ENCODE measurements at places on chromosomes 13 and 19.
A peak's percentile ranks its signal among the peaks of the same experiment; 100 is the strongest.

GRCh38 chr13:35994131-35994966 lies 136.8 kb downstream of the DCLK1 start:
- ATAC-seq = no peak

- no peak for ATAC-seq
These were observed 40.3 kb upstream of the IPO5 start for GRCh38 chr13:97913206-97913605.

- ATAC-seq = peak; percentile 55
These were observed 84.5 kb downstream of the LRRC63 start for GRCh38 chr13:46296115-46296822.

DNA sequence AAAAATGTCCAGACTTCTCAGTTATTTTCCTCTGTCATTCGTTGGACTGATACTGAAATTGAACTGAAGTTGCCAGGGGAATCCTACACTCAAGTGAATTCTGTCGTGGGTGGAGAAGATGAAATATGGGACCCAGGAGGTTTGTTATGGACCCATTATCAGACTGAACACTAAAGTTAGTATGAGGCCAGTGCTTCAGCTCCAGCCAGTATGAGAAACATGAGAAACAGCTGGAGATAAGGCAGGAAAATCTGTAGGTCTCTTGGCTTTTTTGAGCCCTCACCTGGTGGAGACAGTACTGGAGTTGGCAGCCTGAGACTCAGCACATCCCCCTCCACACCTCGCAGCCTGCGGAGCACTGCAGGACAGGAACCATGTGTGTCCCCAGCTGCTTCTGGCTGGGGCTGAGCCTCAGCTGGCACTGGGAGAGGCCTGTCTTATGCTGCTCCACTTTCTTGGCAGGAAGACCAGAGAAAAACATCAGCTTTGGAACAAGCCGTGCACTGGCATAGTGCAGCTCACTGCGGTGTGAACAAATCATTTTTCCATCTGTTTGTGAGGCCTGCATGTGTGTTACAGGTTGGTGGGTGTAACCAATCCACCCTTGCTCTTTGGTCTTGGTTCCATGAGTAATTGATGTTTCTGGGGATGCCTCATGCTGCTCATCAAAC lies 641.0 kb downstream of the FGF9 start:
- ATAC-seq = no peak

DNA sequence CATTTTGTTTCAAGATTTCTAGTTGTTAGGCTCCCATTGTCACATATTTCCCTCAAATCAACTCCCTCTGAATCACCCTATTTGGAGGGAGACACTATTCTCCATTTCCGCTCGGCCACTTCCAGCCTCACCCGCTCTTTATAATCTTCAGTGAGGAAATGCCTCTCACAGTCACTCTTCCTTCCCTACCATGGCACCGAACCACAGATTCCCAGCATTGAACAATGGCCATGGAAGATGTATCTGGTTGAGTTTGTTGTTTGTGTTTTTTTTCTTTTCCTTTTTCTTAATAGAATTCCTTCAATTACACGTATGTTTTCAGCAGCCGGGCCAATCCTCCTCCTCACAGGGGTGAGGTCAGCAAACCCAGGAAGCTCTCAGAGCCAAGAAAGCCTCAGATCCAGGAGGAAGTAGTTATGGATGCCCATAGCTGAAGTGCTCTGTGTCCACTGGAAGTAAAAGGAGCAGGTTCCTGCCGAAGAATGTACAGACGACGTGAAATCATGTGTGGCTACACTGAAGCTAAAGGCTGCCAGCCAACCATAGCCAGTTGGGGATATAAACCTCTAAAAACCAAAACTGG lies 472.1 kb downstream of the FOXO1 start:
- ATAC-seq = no peak

DNA sequence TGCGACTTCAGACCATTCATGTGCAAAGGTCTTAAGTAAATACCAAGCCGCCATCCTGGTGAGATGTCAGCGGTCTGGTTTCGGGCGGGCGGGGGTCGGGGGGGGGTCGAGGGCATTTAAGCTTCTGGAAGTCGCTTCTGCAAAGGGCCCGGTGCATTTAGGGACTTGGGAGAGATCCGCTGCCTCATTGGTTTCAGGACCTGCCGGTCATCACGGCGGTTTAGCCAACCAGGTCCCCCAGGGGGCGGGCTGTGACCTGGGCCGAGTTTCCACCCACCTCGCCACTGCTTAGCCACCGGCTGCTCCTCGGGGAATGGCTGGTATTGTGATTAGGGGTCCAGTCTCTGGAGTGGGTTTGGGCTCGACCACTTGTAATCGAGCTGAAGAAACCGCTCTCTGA lies 7.8 kb downstream of the ANKLE1 start:
- peak; percentile 37 for ATAC-seq

GRCh38 chr19:38224014-38224862 lies at the start of gene DPF1:
DPF1 (minus strand) TSS chr19:38224222; CDS start chr19:38224142, 80 bp downstream.
- peak; percentile 92 for ATAC-seq

DNA sequence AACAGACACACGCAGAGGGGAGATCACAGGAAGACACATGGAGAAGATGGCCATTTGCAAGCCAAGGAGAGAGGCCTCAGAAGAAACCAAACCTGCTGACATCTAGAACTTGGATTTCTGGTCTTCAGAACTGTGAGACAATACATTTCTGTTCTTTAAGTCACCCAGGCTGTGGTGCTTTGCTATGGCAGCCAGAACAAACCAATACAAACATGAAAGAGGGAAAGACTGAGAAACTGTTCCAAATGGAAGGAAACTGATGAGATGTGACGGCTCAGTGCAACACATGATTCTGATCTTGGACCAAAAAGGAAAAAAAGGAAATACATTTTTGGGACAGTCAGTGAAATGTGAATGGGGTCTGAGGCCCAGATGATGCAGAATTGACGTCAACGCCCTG lies 30.2 kb upstream of the SACS start:
- ATAC-seq = no peak

- ATAC-seq = no peak
These were observed 165.5 kb downstream of the TBC1D4 start for GRCh38 chr13:75316427-75316826.

- no peak for ATAC-seq
These were observed 538.9 kb downstream of the RFC3 start for GRCh38 chr13:34356686-34357434.

- ATAC-seq = no peak
These were observed 91.2 kb downstream of the GGACT start for GRCh38 chr13:100497389-100497788.

- ATAC-seq = no peak
These were observed 4.3 kb downstream of the TMEM161A start for GRCh38 chr19:19133985-19134384.

GRCh38 chr19:17868669-17869068 lies 3.1 kb upstream of the SLC5A5 start:
- ATAC-seq = no peak

- no peak for ATAC-seq
These were observed at the start of gene SIGLEC8 for GRCh38 chr19:51458051-51458645. SIGLEC8 (minus strand) TSS chr19:51458454; CDS start chr19:51458387, 67 bp downstream.

- no peak for ATAC-seq
These were observed 16.7 kb downstream of the FAM216B start for GRCh38 chr13:42798118-42798517.

- no peak for ATAC-seq
These were observed 257.0 kb downstream of the LHFPL6 start for GRCh38 chr13:39345982-39346381.

DNA sequence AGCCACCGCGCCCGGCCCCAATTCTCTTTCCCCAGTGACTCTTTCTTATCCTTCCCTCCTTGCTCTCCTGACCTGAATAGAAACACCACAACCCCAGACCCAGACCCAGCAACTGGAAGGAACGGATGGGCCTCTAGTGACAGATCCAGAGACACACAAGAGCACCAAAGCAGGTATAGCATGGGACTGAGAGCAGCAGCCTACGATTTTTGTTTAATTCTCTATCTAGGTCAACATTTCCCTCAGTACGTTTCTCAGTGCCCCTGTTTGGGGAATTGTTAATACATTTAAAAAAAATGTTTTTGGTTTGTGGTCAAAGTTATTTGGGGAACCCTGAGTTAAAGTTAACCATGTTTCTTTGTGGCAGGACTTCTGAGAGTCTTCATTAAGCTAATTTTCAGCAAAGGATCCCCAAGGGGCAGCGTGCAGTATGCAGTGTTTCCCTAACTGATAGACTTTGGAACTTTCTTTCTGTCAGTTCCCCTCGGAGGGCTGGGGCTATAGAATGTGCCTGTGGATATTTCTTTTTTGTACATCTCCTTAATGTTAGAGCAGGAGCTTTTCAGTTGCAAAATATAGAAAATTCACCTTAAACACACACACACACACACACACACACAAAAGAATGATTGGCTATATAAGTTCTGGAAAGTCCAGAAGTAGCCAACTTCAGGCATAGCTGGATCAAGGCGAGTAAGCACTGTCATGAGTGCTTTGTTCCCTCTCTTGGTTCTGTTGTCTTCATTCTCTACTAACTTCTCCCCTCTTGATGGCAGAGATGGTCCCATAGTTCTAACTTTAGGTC lies 6.3 kb downstream of the FXYD5 start:
- ATAC-seq = no peak

DNA sequence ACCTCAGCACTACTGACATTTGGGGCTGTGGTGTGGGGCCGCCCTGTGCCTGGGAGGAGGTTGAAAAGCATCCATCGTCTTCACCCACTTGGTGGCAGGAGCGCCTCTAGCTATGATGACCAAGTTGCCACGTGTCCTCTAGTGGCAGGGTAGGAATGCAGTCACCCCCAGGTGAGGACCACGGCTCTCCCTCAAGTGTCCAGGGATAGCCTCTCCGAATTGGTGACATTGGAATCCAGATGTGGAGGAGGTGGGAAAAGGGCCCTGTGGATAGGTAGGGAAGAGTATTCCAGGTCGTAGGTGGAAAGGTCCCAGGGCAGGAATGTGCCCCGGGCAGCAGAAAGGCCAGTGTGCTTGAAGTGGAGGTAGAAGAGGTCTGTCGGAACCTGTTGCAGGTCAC lies 37.6 kb downstream of the ARHGEF18 start:
- peak; percentile 44 for ATAC-seq

GRCh38 chr19:5542665-5543064 lies 25.1 kb downstream of the TINCR start:
- no peak for ATAC-seq

GRCh38 chr19:32540621-32541020 lies 40.4 kb upstream of the PDCD5 start:
- ATAC-seq = no peak

DNA sequence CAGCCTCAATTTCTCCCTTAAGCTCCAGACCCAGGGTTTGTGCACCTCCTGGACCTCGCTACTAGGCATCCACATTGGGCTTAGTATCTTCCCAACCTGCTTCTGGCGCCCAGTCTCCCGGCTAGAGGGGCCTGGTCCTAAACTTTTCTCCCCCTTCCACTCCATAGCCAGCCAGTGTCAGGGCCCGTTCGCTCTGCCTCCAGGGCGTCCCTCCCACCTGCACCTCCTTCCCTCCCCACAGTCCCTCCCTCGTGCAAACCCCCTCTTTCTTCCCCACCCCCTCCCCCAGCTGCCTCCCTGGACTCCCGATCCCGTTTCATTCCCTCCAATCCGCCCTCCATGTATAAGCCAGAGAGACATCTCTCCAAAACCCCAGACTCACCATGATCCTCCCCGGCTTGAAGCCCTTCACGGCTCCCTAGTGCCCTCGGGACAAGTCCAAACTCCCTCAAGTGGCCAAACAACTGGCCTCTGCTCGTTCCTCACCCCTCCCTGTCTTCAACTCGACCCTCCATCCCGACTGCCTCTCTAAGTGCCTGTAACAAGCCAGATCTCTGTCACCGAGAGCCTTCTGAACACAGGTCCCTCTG lies 997 bp upstream of the SAMD4B start:
- peak; percentile 2 for ATAC-seq

GRCh38 chr19:45865269-45865948 lies 1.3 kb downstream of the FOXA3 start:
- no peak for ATAC-seq

DNA sequence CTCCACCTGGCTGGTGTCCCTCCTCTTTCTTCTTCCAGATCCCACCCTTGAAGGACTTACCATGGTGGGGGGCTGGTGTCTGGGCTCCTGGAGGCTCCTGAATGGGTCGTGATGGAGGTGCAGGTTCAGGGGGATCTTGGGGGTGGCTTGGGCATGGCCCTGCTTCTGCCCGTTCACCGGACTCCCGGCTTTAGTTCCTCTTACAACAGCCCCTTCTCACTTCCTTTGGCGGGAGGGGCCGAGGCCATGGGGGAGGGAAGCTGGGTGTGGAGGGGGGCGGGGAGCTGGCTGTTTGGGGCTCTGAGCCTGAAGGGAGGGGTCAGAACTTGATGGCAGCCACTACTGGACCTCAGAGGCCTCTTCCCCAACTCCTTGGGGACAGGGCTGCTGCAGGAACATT lies at the start of gene MYO1F:
Gene MYO1F, minus strand, starts transcription at position 196 of the 400 bp plus-strand sequence. Its CDS starts 133 bp downstream, at position 63.
- peak; percentile 74 for ATAC-seq

- no peak for ATAC-seq
These were observed 60.2 kb downstream of the ESD start for GRCh38 chr13:46736541-46737310.
